ENCODE measurements at places on chromosomes 6 and 20. TPM values are rescaled to one million over a fixed set of nuclear protein-coding genes. Genes with fewer than 3 reads are reported as not detected.
A peak's percentile ranks its signal among the peaks of the same experiment; 100 is the strongest.

POPDC3 gene
- total RNA-seq = not detected

SPAG4 gene
- total RNA-seq = 2.1 TPM

SAPCD1 gene
- 7.0 TPM for total RNA-seq

MUCL3 gene
- total RNA-seq = not detected

RRAGD gene
- total RNA-seq = 7.3 TPM

CCN5 gene
- not detected for total RNA-seq

TSHZ2 gene
- 1.5 TPM for total RNA-seq

SNPH gene
- 3.2 TPM for total RNA-seq

CDH4 gene
- total RNA-seq = not detected

NFYA gene
- total RNA-seq = 34.5 TPM

DNA sequence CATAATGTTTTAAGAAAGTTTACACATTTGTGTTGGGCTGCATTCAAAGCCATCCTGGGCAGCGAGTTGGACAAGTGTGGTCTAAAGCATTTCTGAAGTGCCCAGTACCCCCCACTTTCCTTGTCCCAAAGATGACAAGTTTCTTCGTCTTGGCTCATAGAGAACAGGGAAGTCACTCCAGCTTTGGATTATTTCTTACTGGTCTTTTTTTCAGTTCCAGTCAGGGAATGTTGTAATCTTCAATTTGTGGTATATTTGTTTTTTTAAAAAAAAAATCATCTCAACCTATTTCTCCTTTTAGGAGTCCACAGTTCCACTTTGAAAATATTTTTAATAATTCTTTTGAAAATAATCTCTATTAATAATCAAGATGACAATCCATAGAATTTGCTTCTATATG is 34.0 kb downstream of the SLX4IP start:
- H3K4me3 ChIP-seq = no peak overlapping the region
- no peaks in the 10 kb centered on the region for H3K4me1 ChIP-seq
- no peaks in the 10 kb centered on the region for H3K27me3 ChIP-seq
- H3K36me3 ChIP-seq = no peaks in the 10 kb centered on the region

GRCh38 chr6:47023573-47023972 is 18.6 kb downstream of the ADGRF1 start:
- no peaks in the 10 kb centered on the region for H3K27me3 ChIP-seq
- no peaks in the 10 kb centered on the region for H3K4me1 ChIP-seq
- no peak overlapping the region for H3K27ac ChIP-seq
- no peak for DNase-seq
- H3K4me3 ChIP-seq = no peak overlapping the region

- no peak within 1 kb of the TSS for H3K27ac ChIP-seq
- H3K4me3 ChIP-seq = no peak within 1 kb of the TSS
- H3K36me3 ChIP-seq = no peaks in the 10 kb centered on the region
- peak; percentile 59 for DNase-seq
- peaks cover 26% of the 10 kb centered on the region for H3K27me3 ChIP-seq
Observed at GRCh38 chr20:58228484-58229197, at the start of gene ANKRD60. Gene ANKRD60 (minus strand): TSS chr20:58228653. CDS start chr20:58228653, 0 bp downstream.

GRCh38 chr6:144284783-144285547 is at the start of gene UTRN:
Gene UTRN (plus strand): TSS chr6:144285335. CDS start chr6:144291829, 6,494 bp downstream.
- DNase-seq = peak; percentile 30
- peaks cover 16% of the 10 kb centered on the region for H3K4me1 ChIP-seq
- H3K27ac ChIP-seq = peak within 1 kb of the TSS; percentile 38
- peak within 1 kb of the TSS; percentile 90 for H3K4me3 ChIP-seq
- H3K36me3 ChIP-seq = no peaks in the 10 kb centered on the region
- H3K27me3 ChIP-seq = no peaks in the 10 kb centered on the region

GRCh38 chr6:156413154-156413553 is 364.0 kb upstream of the ARID1B start:
- no peaks in the 10 kb centered on the region for H3K36me3 ChIP-seq

GRCh38 chr6:142075516-142076101 is 57.1 kb upstream of the GJE1 start:
- H3K36me3 ChIP-seq = no peaks in the 10 kb centered on the region
- peak; percentile 8 for DNase-seq
- no peak overlapping the region for H3K4me3 ChIP-seq
- H3K27me3 ChIP-seq = no peaks in the 10 kb centered on the region
- no peaks in the 10 kb centered on the region for H3K4me1 ChIP-seq
- H3K27ac ChIP-seq = no peak overlapping the region

- no peaks in the 10 kb centered on the region for H3K4me1 ChIP-seq
- no peaks in the 10 kb centered on the region for H3K27me3 ChIP-seq
- no peaks in the 10 kb centered on the region for H3K36me3 ChIP-seq
Observed at GRCh38 chr6:38212579-38212978, 393.1 kb downstream of the ZFAND3 start.

- H3K4me1 ChIP-seq = no peaks in the 10 kb centered on the region
- DNase-seq = no peak
- H3K27me3 ChIP-seq = peaks cover 6% of the 10 kb centered on the region
- no peak overlapping the region for H3K4me3 ChIP-seq
- no peaks in the 10 kb centered on the region for H3K36me3 ChIP-seq
- H3K27ac ChIP-seq = no peak overlapping the region
Observed at GRCh38 chr20:43744151-43744611, 17.4 kb upstream of the GTSF1L start.

- H3K27me3 ChIP-seq = no peaks in the 10 kb centered on the region
- no peaks in the 10 kb centered on the region for H3K4me1 ChIP-seq
- H3K27ac ChIP-seq = no peak overlapping the region
- no peak overlapping the region for H3K4me3 ChIP-seq
- H3K36me3 ChIP-seq = no peaks in the 10 kb centered on the region
Observed at GRCh38 chr20:17549131-17549530, 18.0 kb upstream of the BFSP1 start.

GRCh38 chr6:17015551-17016381 is 86.1 kb upstream of the STMND1 start:
- H3K27me3 ChIP-seq = no peaks in the 10 kb centered on the region
- H3K36me3 ChIP-seq = no peaks in the 10 kb centered on the region

DNA sequence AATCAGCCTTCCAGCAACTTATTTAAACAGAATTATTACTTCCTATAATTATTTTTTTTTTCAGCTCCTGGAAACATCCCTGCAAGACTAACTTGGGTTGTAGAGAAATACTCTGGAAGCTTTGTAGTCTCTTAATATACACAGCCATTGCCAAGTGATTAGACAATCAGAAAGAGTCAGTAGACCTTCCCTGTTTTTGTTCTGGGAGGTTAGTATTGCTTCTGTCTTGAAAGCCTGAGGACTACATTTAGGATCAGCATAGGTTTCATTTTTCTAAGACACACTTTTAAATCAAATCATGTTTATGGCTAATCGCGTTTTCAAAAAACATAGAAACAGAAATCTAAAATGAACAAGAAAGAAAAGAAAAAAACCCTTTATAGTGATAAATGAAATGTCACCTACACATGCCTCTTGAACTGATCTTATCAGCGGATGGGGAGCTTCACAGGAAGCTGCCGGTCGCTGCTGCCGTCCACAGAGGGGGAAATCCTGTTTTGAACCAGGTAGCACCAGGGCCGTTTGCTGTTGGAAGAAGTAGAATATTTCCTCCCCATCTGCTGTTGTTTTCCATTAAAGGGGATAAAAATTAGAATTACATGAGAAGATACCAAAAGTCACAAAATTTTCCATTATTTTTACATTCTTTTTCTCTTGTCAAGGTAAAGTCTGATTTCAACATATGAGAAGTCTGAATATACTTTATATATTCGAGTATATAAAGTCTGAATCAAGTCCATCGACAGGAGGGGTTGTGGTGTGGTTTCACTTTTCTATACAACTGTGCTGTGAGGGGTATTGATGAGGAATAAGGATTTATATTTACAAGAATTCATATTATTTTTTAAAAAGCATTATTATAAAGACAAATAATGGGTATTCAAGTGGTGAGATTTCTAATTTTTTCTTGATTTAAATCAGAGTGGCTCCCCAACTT is 94.6 kb downstream of the ARMC2 start:
- H3K27ac ChIP-seq = no peak overlapping the region
- no peaks in the 10 kb centered on the region for H3K36me3 ChIP-seq
- no peaks in the 10 kb centered on the region for H3K27me3 ChIP-seq

DNA sequence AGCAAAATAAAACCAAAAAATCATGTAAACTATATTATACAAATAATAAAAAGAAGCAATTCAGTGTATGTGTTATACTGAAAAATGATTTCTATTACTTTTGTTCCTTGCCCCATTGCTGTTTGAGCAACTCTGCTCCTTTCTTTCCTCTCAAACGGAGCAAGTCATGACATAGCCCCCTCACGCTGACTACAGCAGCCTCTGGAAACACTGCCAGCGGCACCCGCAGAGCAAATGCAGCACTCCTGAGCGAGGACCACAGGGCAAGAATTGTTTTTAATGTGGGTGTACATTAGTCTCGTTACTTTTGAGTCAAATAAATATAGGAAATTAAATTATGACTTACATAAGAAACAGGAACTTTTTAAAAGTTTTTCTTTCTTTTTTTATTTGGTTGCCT is 350.1 kb upstream of the HSF2 start:
- no peak for DNase-seq
- H3K36me3 ChIP-seq = no peaks in the 10 kb centered on the region
- H3K27me3 ChIP-seq = no peaks in the 10 kb centered on the region
- H3K4me1 ChIP-seq = no peaks in the 10 kb centered on the region
- no peak overlapping the region for H3K27ac ChIP-seq
- no peak overlapping the region for H3K4me3 ChIP-seq

- no peak overlapping the region for H3K4me3 ChIP-seq
- no peaks in the 10 kb centered on the region for H3K4me1 ChIP-seq
- no peak overlapping the region for H3K27ac ChIP-seq
- no peaks in the 10 kb centered on the region for H3K27me3 ChIP-seq
Observed at GRCh38 chr20:55415567-55416142, 589.7 kb downstream of the CBLN4 start.

DNA sequence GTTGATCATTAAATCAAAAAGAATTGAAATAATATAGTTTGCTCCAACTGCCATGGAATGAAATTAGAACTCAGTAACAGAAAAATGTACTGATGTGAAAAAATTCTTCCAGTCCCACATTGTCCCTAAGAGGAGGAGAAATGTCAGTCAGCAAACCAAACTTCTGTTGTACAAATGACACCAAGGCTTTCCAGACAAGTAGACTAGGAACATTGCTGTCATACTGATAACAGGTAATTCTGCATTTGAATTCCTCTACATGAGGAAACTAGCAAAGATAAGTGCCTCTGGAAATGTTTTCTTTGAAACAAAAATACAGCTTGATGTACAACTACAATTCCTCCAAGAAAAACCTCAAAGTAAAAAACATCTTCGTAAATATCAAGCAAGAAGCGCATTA is 90.2 kb downstream of the HIVEP1 start:
- peaks cover 10% of the 10 kb centered on the region for H3K4me1 ChIP-seq
- no peaks in the 10 kb centered on the region for H3K36me3 ChIP-seq
- no peak overlapping the region for H3K27ac ChIP-seq

GRCh38 chr6:49548613-49549304 is 1.7 kb upstream of the C6orf141 start:
- H3K36me3 ChIP-seq = no peaks in the 10 kb centered on the region
- H3K27ac ChIP-seq = no peak overlapping the region
- no peaks in the 10 kb centered on the region for H3K4me1 ChIP-seq

DNA sequence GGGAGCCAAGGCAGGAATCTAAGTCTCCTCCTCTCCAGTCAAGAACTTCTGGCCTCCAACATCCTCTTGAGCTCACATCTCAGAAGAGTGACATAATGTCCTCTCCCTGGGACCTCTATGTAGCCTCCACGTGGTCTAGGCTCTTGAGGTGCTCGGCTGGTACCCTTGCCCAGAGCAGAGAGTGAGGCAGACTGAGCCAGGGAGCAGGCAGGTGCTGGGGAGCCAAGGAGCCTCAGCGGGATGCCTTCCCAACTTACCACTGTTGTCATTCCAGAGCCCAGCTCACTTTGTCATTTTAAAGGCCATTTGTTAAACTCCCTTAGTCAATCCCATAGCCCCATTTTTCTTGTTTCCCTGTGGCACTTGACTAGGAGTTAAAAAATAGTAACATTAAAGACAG is 52.1 kb upstream of the DUSP22 start:
- H3K27ac ChIP-seq = no peak overlapping the region
- H3K27me3 ChIP-seq = no peaks in the 10 kb centered on the region

- H3K4me1 ChIP-seq = no peaks in the 10 kb centered on the region
- no peaks in the 10 kb centered on the region for H3K36me3 ChIP-seq
- no peaks in the 10 kb centered on the region for H3K27me3 ChIP-seq
Observed at GRCh38 chr20:60631585-60632287, 620.3 kb upstream of the CDH4 start.

DNA sequence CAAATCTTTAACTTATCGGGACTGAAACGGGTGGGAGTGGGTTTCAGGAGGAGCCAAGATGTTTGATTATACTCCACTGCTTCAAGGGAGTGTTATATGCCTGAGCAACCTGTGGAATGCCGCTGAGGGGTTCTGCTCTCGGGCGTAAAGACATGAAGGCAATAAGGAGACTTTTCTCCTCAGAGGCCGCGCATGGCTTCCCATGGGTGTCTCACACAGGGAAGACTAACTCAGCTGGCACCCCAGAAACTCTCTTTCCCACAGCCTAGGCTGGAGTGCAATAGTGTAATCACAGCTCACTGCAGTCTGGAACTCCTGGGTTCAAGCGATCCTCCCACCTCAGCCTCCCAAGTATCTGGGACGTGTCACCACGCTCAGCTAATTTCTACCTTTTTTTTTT is 5.1 kb upstream of the C20orf141 start:
- no peaks in the 10 kb centered on the region for H3K4me1 ChIP-seq
- H3K27me3 ChIP-seq = peaks cover 5% of the 10 kb centered on the region

GRCh38 chr6:85866758-85867401 is 224.2 kb upstream of the SYNCRIP start:
- H3K27me3 ChIP-seq = no peaks in the 10 kb centered on the region
- H3K27ac ChIP-seq = no peak overlapping the region
- peaks cover 5% of the 10 kb centered on the region for H3K4me1 ChIP-seq
- no peaks in the 10 kb centered on the region for H3K36me3 ChIP-seq

GRCh38 chr20:17609811-17610377 is 40.0 kb downstream of the DSTN start:
- H3K27me3 ChIP-seq = no peaks in the 10 kb centered on the region
- peak overlapping the region; percentile 18 for H3K27ac ChIP-seq
- H3K4me1 ChIP-seq = peaks cover 42% of the 10 kb centered on the region
- peak overlapping the region; percentile 19 for H3K4me3 ChIP-seq
- no peak for DNase-seq
- no peaks in the 10 kb centered on the region for H3K36me3 ChIP-seq

DNA sequence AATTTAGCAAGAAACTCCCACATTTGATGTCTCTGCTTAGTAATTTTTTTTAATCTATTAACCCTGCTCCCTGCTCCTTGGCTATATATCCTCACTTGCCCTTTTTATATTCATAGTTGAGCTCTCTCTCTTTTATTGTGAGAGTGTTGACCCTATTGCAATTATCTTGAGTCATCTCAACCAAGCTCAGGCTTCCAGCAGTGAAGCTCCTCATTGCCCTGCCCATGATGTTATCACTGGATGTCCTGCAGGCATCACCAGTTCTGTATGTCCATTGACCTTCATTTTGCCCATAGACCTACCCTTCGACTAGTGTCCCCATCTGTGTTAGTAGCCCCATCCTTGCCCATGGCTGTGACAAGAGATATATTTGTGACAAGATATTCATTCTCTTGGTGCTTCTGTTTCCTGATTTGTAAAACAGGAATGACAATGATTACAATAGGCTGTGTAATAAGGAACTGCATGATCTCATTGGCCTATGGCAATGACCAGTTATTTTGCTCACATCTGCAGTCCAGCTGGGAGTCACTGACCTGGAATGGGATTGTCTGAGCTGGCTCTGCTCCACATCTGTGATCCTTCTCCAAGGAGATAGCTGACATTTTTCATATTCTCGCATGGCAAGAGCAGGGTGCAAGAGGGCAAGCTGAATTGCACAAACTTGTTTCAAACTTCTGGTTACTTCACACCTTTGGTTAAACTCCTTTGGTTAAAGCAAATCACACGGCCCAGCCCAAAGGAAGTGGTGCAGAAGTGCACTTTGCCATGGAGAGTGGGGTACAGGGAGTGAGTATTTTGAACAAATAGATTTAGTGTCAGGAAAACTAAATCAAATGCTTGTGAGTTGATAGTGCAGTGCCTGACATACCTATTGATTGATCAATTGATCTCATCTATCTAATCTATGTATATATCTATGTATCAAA is 47.7 kb upstream of the CST5 start:
- H3K4me1 ChIP-seq = peaks cover 38% of the 10 kb centered on the region
- H3K27me3 ChIP-seq = no peaks in the 10 kb centered on the region
- no peak overlapping the region for H3K27ac ChIP-seq
- DNase-seq = no peak
